ENCODE measurements at places on chromosomes 4 and X.

GRCh38 chrX:51759055-51759839 is 16.0 kb downstream of the GSPT2 start:
- no peak for ATAC-seq

DNA sequence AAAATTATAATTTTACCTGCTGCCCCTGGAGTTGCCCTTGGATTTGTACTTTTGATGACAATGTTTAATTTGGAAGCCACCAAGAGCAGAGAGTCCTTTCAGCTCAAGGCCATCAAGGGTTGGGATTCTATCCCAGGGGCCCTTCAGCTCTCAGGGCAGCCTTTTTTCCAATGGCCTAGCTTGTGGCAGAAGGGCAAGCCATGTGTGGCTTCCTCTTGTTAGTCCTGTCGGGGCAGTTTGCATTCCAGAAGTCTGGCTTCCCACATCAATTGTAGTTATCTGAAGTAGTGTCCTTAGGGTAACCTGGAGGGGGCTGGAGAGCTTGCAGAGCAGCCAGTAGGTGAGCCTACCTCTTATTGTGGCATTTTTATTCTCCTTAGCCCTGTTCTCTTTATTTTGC is 569.4 kb downstream of the TRAM1L1 start:
- ATAC-seq = no peak

- no peak for ATAC-seq
These were observed 107.8 kb upstream of the FMR1 start for GRCh38 chrX:147803948-147804347.

DNA sequence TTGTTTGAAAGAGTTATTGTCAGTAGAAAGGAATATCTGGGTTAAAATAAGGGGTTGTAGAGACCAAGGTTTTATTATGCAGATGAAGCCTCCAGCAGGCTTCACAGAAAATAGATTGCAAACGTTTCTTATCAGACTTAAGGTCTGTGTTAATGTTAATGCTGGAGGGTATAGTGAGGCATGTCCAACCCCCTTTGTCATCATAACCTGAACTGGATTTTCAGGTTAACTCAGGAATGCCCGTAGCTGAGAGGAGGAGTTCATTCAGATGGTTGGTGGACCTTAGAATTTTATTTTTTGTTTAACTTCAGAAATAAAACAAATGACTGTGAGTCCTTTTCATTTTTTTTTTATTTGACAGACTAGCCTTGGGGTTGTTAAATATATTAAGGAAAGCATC is 354.1 kb downstream of the GPM6A start:
- no peak for ATAC-seq

DNA sequence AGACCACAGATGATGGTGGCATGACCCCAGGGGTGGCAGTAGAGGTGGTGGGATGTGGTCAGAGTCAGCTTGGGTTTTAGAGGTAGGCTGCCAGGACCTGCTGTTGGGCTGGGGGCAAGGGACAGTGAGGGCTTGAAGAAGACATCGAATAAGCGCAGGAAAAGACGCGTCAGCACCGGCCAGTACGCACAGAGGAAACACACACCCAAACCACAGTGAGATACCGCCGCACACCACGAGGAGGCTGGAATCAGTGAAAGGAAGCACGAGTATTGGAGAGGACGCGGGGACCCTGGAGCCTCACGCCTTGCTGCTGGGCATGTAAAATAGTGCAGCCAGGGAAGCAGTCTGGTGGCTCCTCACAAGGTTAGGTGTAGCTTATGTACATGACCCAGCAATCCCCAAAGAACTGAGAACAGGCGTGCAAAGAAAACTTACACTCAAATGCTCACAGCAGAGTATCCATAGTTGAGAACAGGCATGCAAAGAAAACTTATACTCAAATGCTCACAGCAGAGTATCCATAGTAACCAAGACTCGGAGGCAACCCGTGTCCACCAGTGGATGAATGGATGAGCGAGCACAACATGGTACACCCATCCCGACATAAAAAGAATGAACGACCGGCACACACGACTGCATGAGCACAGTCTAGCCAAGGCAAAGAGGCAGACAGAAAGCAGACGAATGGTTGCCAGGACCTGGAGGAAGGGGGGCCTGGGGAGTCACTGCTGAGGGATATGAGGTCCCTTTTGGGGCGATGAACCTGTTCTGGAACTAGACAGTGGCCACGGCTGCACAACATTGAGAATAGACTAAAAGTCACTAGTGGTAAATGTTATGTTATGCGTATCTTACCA is 13.3 kb downstream of the PDZD4 start:
- ATAC-seq = no peak

GRCh38 chrX:34072906-34073305 is 59.2 kb downstream of the FAM47A start:
- ATAC-seq = no peak

DNA sequence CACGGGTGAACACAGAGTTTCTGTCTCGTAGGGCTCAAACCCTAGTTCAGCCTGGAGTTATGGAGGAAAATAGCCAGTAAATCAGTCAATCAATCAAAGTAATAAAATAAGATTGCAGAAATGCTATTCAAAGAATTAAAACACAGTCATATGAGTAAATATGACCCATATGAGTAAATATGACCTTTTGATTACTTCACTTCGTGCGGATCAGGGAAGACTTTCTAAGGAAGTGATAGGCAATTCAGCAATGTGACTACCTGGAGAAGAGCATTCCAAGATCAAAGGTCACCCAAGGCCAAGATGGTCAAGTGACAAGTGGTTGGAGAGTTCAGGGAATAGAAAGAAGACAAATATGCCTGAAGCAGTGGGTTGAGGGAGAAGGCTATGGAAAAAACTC is 722.6 kb downstream of the ADGRL3 start:
- ATAC-seq = no peak

DNA sequence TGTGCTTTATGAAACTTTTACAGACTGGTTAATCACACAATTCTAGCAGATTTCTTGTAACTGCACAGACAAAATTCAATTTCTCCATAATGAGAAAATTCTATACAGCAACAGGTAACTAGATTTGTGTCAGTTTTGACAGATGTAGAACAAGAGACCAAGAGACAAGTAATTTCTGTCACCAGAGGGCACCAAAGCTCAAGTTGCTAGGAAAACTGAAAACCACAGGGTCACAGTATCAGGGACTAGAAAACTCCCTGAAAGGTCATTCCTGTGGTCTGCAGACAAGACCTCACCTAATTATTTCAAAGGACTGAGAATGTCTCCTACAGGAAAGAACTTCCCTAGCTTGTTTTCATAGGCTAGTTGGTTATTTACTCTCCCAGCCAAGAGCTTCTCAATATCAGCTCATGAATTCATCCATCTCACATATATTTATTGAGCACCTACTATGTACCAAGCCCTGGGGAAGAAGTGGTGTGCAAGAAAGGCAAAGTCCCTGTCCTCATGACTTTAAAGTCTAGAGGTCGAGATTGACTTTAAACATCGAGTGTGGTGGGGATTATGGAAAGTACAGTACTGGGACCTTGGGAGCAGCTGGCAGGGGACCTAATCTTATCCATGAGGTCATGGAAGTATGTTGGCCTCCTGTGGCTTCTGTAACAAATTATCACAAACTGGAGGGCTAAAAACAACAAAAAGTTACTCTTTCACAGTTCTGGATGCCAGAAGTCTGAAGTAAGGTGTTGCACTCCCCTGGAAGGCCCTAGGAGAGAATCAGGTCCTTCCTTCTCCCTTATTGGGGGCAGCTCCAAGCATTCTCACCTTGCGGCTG is 47.8 kb upstream of the SETD7 start:
- no peak for ATAC-seq

DNA sequence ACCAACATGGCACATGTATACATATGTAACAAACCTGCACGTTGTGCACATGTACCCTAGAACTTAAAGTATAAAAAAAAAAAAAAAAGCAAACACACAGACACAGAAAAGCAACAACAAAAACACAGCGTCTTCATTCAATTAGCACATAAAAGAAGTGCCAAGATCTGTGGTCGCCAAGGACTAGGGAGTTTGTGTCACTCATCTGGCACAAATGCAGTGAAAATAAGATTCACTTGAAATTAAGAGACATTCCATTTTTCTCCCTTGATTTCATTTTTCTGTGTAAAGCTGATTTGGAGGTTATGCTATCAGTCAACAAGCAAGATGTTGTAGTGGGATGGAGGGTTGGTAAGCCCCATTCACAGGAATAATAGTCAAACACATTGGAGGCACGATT is 115.3 kb downstream of the FAT4 start:
- ATAC-seq = no peak

- ATAC-seq = no peak
These were observed 10.2 kb upstream of the MSANTD1 start for GRCh38 chr4:3238721-3239120.

DNA sequence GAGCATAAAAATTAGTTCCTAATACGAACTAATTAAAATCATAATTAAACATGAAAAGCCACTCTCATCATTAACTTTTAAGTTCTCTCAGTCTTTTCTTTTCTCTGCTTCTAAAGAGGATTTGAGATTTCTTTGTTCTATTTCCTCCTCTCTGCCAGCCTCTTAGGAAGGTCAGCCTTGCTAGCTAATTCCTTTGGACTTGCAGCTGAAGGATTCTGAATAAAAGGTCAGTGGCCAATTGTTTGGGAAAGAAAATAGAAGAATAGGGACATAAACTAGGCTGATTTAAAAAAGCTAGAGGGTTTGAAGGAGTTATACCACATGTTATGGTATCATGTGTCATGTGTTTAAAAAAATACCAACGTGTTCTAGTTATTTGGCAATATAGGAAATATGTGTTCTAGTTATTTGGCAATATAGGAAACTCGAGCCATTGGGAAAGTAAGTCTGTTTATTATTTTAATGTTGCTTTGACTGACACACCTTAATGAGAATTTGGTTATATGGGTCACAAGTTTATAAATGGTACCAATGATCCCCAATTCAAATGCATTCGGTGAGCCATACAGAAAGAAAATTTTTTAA is 1668.7 kb upstream of the PCDH7 start:
- ATAC-seq = no peak

DNA sequence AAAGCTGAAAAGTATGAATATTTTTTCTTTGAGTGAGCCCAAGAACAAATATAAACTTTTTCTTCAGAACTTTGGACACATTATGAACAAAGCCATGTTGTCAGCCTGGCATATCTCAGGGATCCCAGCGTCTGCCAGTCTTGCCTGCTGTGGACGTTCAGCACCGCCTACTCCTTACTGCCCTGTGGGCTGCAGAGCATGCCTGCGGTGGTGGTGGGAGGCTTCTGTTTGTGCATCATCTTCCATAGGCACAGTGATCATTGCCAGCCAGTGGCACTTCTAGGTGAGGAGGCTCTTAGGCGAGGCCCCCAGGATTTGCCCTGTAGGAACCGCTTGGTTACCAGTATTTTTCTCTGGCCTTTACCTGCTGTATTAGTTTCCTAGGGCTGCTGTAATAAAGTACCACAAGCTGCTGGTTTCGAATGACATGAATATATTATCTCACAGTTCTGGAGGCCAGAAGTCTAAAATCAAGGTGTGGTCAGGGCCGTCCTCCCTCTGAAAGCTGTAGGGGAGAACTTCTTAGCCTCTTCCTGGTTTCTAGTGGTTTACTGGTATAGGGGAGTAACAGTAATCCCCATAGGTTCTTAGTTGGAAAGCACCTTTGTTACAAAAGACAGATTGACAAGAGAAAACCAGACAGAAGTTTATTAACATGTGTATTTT is 15.4 kb downstream of the ANXA3 start:
- peak; percentile 69 for ATAC-seq

GRCh38 chr4:25702848-25703247 is 47.2 kb downstream of the SLC34A2 start:
- no peak for ATAC-seq

- ATAC-seq = peak; percentile 73
These were observed 12.3 kb upstream of the SYTL5 start for GRCh38 chrX:37993837-37994619.

- ATAC-seq = no peak
These were observed 26.2 kb upstream of the JAKMIP1 start for GRCh38 chr4:6226506-6226905.

- no peak for ATAC-seq
These were observed 4.9 kb downstream of the ELF2 start for GRCh38 chr4:139171876-139172691.

DNA sequence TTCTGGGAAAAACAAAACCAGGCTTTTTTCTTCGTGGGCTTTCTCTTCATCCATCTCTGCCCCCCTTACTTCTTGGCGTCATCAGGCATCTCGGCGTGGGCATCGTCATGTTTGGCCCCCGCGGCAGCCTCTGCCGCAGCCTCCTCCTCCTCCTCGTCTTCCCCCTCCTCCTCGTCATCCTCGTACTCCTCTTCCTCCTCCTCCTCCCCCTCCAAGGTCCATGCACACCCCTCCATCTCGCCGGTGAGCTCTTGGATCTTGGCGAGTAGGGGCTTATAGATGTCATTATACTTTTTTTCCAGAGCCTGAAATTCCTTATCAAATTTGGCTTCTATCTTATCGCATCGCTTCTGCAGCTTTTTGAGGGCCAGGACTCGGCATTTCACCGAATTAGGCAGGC is 488 bp downstream of the NAP1L5 start:
- ATAC-seq = no peak

GRCh38 chr4:1592709-1593417 is 91.2 kb downstream of the FAM53A start:
- peak; percentile 53 for ATAC-seq

GRCh38 chrX:63758011-63758410 is 27.0 kb downstream of the ARHGEF9 start:
- no peak for ATAC-seq

GRCh38 chr4:73730867-73731266 is 9.5 kb upstream of the CXCL8 start:
- no peak for ATAC-seq

GRCh38 chrX:11886745-11887144 is 128.7 kb downstream of the MSL3 start:
- no peak for ATAC-seq

- no peak for ATAC-seq
These were observed 265.3 kb downstream of the ZNF674 start for GRCh38 chrX:46279925-46280313.

DNA sequence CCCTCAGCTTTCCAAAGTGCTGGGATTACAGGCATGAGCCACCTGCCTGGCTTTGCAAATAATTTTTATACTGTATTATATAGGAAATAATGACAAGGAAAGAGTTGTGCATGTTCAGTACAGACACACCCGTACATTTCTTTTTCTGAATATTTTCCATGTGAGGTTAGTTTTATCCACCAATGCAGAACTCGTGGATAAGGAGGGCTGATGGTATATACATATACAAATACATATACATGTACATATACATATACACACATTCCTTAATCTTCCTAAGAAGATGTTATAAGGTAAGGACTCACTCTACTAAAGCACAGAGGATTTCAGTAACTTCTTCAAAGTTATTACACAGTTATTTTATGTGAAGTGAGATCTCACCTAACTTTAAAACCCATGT is 925.8 kb downstream of the C4orf33 start:
- ATAC-seq = no peak

DNA sequence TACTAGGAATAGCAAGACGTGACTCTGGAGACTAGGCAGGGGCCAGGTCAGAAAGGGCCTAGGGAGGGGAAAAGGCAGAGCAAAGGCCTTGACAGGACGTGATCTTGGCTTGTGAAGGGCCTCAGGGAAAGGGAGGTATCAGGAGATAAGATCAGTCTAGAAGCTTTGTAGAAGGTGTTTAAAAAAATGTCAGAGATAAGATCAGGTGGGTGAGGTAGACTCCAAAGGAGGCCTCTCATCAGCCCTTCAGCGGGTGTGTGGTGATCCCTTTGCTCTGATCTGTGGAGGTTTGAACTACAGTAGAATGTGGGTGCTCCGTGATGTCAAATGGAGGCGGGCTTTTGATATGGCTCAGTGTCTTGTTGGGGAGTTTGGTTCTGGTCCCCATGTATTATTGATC is 78.8 kb upstream of the PRPS1 start:
- no peak for ATAC-seq

- ATAC-seq = no peak
These were observed 19.4 kb downstream of the SORBS2 start for GRCh38 chr4:185792384-185793115.

- ATAC-seq = no peak
These were observed 29.2 kb downstream of the SULT1E1 start for GRCh38 chr4:69830560-69831269.

- ATAC-seq = no peak
These were observed 416.1 kb downstream of the PCDH18 start for GRCh38 chr4:137116144-137116543.
